ENCODE measurements at places on chromosomes 6 and 20.

DNA sequence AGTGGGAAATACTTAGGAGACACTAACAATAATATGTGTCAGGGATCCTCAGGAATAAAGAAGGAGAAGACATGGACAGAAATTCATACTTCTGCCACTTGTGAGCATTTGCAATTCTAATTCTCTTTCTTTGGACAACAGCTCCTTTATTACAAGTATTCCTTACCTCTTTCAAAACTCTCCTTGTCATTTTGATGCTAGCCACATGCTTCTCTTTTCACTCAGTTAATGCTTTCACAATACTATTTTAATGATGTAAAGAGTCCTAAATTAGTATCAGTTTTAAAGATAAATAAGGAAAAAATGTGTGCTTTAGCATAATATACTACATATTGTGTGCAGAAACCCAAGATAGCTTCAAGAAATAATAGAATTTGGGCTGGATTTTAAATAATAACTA, 62.5 kb downstream of the AHI1 start:
- peak; percentile 28 for DNase-seq

GRCh38 chr6:56551409-56552120, 91.1 kb downstream of the DST start:
- DNase-seq: no peak

DNA sequence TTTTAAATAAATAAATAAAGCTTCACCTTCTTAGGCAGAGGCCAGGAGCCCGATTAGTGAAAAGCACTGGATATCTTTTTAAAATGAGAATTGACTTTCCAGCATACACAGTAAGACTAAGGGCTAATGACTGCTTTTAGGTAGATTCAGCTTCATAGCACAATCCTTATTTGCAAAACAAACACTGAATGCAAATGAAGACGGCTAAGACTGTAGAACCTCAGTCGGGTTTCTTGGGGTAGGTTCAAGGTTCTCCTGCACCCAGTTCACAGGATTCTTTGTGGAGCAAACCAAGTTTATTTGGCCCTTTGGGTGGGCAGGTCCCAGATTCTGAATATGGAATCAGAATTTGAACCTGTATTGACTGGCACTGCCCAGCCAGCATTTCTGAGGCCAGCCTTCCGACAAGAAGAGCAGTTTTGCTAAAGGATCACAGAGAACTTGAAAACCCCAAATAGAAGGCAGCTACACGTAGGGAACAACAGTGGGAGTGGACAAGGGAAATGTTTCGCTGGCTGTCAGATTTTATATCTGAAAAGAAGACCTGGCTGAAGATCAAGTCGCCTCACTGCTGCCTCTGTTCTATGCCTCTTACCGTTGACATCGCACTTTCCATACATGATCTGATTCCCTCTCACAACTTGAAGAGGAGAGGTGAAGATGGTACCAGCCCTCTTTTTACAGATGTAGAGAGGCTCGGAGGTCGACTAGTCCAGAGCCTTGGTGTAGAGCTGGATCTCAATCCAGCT, 8.2 kb downstream of the TRERF1 start:
- peak; percentile 44 for DNase-seq

GRCh38 chr6:107244742-107245480, 129.6 kb upstream of the BEND3 start:
- DNase-seq: no peak

GRCh38 chr20:56689852-56690485, 60.9 kb downstream of the TFAP2C start:
- peak; percentile 28 for DNase-seq

GRCh38 chr6:33075568-33076405, at the start of gene HLA-DPB1:
HLA-DPB1 (plus strand) TSS chr6:33075990; CDS start chr6:33076042, 52 bp downstream.
- DNase-seq: peak; percentile 67

GRCh38 chr20:12252793-12253192, 335.1 kb downstream of the BTBD3 start:
- peak; percentile 28 for DNase-seq

GRCh38 chr6:43747784-43748183, 22.2 kb upstream of the VEGFA start:
- no peak for DNase-seq

- DNase-seq: peak; percentile 80
Observed at GRCh38 chr6:53628354-53629119, 37.0 kb downstream of the KLHL31 start.

GRCh38 chr6:75620381-75621304, 19.0 kb downstream of the SENP6 start:
- peak; percentile 35 for DNase-seq

- peak; percentile 42 for DNase-seq
Observed at GRCh38 chr20:51758978-51759544, 9.1 kb downstream of the ATP9A start.

GRCh38 chr20:57243480-57244220, 22.8 kb downstream of the BMP7 start:
- DNase-seq: no peak

GRCh38 chr6:159978291-159979135, 9.6 kb downstream of the IGF2R start:
- DNase-seq: no peak

DNA sequence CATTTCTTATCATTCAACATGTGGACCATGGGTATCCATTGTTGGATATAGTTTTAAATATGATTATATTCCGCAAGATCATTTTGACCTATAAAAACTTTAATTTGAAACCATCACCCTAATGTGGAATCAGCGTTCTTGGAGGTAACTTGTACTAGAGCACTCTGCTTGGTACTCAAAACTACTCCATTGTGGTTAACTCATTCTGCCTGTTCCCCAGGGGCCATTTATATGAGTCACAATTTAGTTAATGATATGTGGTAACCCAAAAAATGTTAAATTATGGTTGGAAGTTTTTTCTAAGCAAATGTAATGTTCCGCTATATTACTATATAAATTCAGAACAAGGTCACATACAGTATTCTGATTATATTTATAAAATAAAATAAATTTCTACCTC, 109.3 kb downstream of the TRDN start:
- DNase-seq: no peak

DNA sequence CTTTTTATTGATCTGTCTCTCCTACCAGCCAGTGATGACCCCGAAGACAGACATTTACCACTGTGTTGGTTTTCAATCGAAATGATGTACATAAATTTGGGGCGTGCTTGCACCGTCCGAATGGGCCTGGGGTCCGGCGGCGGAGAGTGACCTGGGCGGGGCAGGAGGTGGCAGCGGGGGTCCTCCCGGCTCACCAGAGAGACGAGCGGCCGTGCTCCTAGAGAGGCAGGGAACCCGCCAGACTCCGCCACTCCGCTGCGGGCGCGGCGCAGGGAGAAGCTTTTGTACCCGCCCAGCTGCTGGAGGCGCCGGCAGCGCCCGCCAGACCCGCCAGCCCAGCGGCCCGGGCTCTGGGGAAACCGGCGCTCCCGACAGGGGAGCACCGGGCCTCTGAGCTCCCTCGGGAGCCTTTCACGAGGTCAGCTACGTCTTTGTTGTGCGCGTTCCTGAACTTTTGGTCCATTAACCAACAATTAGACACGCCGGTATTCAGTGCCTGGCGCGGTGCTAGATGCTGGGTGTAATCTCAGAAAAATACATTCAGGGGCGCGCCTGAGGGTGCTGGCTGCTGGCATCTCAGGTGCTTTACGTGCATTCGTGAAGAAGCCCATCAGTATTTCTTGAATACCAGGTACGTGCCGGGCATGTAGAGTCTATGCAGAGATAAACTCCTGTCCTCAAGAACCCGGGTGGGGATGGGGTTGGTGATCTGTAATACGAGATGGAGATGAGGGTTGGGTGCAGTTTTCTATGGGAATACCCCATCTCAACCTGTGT, at the start of gene PGBD1:
Gene PGBD1, plus strand, starts transcription at position 285 of the 777 bp plus-strand sequence. CDS start 2,242 bp downstream, outside the sequence.
- peak; percentile 72 for DNase-seq

DNA sequence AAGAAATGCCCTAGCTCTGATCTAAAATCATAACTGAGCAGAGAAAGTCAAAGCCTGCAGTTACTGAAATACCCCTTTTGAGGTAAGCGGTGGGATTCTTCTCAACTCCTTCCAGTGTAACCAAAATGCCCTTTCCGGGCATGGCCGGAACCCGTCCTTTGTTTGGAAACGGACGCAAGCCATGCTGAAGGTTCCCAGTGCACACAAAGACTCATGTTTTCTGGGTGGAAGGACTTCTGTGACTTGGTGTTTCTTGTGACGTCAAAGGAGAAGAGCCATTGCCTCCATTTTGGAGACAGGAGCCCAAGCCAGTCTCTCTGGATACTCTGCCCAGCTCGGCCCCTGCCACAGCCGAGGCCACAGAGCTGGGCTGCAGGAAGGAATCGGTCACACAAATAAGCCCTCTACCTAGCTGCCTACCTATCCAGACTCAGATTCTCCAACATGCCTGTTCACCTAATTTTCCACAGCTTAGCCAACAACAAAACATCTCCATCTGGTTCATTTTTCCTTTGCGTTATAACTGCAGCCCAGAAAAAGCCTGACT, 182.8 kb downstream of the TBXT start:
- DNase-seq: no peak

DNA sequence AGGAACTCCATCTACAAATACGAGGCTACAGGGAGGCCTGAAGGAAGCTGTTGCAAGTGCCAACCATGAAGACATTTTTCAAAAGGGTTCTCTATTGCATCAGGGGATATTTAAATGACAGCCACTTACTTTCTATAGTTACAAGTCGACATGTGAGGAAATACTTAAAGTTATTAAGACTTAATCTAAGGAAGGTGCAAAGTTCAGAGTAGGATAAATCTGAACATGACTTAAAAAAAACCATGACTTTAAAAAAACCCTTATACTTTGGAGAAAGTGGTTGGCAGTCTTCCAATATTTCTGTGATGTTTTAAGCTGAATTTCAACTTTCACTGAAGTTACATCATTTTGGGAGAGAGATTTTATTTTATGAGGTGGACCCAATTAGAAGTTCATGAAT, 56.3 kb upstream of the EMILIN3 start:
- DNase-seq: peak; percentile 26

DNA sequence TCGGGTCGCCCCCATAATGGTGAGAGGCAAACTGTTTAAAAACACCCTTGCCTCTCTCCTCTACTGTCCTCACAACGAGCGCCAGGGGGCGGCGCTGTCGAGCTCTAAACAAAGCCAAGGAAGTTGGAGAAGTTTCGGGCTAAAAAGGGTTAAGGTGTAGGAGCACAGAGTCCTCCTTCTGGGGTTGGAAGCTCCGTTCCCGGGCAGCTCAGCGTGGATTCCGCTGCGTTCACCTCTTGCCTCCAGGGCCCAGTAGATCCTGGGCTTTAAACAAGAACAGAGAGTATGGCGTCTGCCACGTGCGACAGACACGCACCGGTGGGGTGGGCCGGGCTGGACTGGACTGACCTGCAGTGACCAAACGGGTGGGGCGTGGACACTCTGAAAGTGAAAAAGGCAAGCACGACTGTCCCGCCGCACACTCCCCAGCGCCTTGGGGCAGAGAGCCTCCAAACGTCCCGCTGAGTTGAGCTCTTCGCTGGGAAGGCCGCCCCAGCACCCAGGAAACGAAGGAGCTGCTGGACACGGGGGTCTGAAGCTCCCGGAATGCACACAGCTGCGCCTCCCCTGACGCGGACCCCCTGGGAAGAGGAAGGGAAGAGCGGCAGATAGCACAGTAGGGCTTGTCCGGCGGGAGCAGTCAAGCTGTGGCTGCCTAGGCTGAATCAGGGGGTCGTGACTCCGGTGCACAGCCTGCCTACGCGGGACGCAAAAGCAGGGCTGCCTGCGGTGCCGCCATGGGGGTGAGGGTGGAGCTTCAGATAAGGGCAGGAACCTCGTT, 1.6 kb upstream of the THBD start:
- DNase-seq: peak; percentile 77

- no peak for DNase-seq
Observed at GRCh38 chr20:50009521-50010454, 27.0 kb downstream of the SNAI1 start.

DNA sequence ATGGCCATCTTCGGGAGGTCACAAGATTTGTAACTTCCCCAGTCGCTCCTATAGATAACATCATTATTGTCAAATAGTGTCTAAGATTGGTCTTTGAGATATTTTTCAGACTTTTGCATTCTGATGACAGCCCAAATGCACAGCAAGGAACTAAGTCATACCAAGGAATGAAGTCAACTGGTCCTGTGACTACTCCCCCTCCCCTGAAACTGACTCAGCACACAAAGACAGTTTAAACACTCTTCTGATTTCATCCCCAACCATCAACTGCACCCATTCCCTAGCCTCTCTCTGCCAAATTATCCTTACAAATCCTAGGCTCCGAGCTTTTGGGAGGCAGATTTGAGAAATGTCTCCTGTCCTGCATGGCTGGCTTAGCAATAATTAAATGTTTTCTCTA, 139.4 kb downstream of the HS3ST5 start:
- DNase-seq: no peak

- peak; percentile 56 for DNase-seq
Observed at GRCh38 chr6:12001004-12001705, 11.0 kb upstream of the HIVEP1 start.

- no peak for DNase-seq
Observed at GRCh38 chr6:25295651-25296050, 16.5 kb downstream of the CARMIL1 start.

GRCh38 chr6:78611886-78612480, 255.4 kb upstream of the IRAK1BP1 start:
- DNase-seq: peak; percentile 28

- no peak for DNase-seq
Observed at GRCh38 chr20:34978092-34978744, 22.6 kb downstream of the MYH7B start.

DNA sequence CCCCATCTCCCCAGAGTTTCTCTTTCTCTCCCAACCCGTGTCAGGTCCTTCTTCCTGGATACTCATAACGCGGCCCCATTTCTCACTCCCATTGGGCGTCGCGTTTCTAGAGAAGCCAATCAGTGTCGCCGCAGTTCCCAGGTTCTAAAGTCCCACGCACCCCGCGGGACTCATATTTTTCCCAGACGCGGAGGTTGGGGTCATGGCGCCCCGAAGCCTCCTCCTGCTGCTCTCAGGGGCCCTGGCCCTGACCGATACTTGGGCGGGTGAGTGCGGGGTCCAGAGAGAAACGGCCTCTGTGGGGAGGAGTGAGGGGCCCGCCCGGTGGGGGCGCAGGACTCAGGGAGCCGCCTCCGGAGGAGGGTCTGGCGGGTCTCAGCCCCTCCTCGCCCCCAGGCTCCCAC, at the start of gene HLA-F:
Gene HLA-F, plus strand, starts transcription at position 173 of the 404 bp plus-strand sequence. Its CDS starts 30 bp downstream, at position 203.
- DNase-seq: peak; percentile 88

- peak; percentile 17 for DNase-seq
Observed at GRCh38 chr20:37821696-37822095, 81.2 kb upstream of the VSTM2L start.

DNA sequence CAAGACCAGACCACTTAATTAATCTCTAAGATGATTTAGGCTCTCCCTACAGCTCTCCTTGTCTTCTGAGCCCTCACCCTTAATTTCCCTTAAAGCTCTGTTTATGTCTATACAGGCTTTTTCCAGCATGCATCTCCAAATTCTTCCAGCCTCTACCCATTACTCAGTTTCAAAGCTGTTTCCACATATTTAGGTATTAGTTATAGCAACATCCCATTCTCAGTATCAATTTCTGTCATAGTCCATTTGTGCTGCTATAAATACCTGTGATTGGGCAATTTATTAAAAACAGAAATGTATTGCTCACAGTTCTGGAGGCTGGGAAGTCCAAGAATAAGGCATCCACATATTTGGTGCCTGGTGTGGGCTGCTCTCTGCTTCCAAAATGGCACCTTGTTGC, 2.3 kb upstream of the SERPINB1 start:
- no peak for DNase-seq

DNA sequence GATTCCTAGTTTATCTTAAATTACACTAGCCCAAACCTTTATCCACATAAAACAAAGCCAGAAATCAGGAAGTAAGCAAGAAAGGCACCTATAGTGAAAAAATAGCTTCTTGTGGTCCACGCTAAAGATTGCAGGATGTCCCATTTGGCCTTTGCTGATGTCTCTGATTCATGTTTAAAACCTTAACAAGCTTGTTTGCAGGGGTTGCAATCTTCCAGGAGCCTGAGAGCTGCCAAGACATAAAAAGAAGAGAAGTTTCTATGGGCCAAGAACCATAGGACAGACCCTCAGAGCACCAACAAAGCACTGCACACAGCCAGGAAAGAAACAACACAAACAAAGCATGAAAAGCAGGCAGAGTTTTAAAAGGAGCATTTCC, 49.4 kb downstream of the ADAT2 start:
- no peak for DNase-seq

Data from fibroblast of villous mesenchyme (primary cell).